Fibroblast of pulmonary artery (primary cell): ENCODE measurements at places on chromosomes 16 and 17.

DNA sequence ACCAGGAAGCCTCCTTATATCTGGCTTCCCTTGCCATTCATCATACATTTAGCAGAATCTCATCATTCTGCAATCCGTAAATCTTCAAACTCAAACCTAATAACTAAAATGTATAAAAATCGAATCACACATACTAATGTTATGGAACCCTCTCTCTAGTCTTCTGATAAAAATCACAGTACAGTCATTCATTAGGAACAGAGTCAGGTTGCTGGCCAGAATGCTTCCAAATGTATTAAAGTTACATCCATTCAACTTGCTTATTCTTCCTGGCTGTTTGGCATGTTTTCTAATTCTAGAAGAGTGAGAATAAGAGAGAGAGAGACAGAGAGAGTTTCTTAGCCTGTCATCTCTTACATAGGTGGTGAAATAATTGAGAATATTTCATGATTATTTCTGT, 16.5 kb upstream of the RASL10B start:
- DNase-seq, result no peak

- DNase-seq, result no peak
Measured at GRCh38 chr17:16465861-16466338, 26.1 kb downstream of the LRRC75A start.

DNA sequence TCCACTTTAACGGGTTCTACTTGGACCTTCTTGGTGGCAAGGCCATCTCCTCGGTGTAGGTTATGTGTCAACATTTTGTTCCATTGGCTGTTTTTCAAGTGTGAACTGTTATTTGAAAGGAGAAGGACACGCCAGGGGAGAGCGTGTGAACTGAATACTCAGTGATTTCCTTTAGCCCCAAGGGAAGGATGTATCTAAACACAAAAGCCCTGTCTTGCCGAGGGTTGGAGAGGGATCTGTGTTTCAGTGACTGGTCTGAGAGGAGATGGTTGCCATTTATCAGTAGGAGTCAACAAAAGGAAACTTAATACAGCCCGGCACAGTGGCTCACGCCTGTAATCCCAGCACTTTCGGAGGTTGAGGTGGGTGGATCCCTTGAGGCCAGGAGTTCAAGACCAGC, 50.0 kb downstream of the USP10 start:
- no peak for DNase-seq

DNA sequence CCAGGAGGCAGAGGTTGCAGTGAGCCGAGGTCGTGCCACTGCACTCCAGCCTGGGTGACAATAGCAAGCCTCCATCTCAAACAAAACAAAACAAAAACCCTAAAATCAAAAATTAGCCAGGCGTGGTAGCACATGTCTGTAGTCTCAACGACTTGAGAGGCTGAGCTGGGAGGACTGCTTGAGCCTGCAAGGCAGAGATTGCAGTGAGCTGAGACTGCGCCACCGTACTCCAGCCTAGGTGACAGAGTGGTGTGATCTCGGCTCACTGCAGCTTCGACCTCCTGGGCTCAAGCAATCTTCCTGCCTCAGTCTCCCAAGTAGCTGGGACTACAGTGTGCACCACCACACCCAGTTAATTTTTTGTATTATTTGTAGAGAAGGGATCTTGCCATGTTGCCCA, 87.6 kb downstream of the MYH11 start:
- no peak for DNase-seq

DNA sequence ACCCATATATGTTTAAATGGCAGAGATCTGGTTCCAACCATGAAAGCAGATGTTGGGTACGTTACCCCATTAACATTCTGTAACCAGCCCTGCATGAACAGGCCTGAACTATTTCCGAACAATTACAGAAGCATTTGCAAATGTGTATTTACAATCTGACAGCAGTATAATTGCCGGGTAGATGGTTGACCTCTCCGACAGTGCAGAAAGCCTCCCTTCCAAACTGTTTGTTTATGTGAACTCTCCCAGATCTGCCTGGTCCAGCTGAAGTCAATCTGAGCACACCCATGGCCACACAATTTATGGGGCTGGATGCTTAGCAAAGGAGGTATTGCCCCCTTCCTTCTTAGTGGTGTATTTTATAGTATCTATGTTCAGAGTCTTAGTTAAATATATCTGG, 21.8 kb downstream of the NUDT7 start:
- DNase-seq, result no peak

GRCh38 chr17:49548051-49548505, 27.6 kb upstream of the NXPH3 start:
- no peak for DNase-seq

DNA sequence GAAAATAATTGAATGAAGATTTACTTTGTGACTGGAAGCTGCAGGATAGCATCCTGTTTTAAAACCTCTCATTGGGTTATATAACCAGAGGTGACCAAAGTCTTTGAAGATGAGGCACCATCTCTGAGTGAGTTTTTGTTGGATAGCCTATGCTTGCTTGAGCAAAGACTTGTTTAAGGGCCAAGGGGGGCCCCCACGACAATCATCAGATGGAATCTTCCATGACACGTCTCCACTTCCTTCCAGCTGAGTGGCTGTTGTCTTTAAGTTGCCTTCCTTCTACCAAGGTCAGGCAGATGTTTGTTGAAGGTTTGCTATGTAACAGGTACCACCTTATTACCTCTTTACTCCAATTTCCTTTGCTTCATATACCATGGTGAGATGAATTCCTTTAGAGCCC, 188.8 kb downstream of the PRKCA start:
- DNase-seq, result no peak

DNA sequence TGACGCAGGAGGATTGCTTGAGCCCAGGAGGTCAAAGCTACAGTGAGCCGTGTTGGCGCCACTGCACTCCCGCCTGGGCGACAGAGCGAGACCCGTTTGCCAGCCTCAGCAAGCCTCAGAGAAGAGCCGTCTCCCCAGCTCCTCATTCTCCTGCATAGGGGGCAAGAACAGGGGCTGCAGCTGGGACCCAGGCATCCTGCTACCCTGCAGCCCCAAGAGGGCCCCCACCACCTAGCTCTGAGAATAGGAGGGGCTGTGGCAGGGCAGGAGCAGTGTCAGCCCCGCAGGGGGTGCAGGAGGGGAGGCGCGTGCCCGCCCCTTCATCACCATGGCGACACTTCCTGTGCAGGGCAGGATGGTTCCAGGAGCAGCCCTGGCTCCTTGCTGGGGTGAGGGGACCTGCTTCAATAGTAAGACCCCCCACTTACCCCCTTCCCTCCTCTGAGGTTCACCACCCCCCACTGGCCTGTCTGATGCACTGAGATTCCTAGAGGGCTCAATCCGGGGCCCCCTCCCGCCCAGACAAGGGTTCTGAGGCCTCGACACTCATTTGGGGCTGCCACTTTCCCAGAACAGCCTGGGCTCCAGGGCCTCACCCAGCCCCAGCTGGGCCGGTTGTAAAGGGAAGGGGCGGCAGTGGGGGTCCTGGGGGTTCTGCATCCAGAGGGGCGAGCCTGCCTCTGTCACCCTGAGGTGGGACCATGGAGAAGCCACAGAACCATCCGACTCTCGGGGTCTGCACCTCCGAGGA, 20.2 kb downstream of the VASN start:
- DNase-seq, result no peak

DNA sequence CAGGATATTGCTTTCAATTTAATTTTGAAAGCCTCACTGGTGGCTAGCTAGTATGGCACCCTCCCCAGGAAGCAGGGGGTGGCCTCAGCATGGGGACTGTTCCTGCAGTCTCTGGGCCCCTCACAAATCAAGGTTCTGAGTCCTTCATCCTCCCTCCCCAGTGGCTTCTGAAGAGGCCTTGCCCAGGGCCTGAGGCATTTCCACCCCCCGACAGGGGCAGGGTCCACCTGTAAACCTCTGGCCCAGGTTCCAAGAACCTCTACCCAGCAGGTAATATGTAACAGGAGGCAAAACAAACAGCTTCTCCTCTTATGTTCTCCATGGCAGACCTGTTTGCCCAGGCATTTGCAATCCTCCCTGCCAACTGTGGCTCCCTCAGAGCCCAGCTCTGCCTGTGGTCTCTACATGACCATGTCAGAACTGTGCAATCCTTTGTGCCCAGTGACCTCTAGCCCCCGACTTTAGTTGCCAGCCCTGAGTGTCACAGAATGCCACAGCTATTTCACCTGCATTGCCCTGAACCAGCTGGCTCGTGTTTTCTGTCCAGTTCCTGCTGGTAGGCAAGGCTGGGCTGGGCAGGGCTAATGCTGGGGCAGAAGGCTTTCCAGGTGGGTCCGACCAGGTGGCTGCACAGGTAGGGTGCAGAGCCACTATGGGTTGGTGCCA, 14.3 kb downstream of the ACSF2 start:
- no peak for DNase-seq

- DNase-seq, result no peak
Measured at GRCh38 chr17:49817993-49818392, 29.5 kb downstream of the KAT7 start.

DNA sequence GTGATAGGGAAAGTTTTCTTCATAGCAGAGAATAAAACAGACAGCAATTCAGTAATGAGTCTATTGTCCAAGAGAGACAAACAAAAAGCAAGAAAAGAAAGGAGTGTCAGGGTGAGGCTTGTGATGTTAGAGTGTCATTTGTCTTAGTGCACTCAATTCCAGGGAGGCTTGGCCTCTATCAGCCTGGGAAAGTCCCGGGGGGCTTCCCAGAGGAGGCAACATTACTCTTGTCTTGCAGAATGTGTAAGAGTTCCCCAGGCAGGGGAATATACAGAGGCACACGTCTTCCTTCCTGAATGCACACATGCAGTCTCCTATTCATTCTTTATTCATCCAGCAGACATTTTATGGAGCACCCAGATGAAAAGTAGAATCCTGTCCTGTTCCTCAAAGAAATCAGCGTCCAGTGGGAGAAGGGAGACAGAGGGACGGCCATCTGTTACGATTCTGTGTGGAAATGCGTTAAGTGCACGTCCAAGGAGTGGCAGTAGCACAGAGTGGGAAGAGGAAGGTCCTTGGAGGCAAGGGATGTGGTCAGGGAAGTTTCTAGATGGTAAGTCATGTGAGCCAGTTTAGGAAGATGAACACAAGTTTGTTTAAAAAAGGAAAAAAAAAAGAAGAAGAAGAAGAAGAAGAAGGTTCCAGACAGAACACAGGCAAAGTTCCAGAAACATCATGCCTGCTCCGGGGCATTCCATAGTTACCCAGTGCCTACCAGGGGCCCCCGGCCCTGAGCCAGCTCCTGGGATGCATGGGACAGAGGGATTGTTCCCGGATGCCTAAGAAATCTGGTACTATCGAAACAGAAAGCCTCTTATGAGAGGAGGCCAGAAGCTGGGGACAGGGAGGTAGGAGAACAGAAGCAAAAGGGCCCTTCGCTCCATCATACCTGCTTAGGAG, 21.1 kb downstream of the CACNG4 start:
- DNase-seq, result no peak

DNA sequence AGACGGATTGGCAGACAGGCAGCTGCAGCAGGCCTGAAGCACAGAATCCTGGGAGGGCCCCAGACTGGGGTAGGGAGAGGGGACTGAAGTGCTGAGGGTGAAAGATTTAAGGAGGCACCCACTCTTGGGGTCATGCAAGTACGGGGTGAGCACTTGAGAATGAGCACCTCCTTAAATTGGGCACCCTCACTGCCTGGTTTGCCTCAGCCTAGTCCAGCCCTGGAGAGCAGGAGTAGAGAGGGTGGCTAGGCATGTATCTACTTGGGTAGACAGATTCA, 154.1 kb upstream of the CDC42EP4 start:
- no peak for DNase-seq

DNA sequence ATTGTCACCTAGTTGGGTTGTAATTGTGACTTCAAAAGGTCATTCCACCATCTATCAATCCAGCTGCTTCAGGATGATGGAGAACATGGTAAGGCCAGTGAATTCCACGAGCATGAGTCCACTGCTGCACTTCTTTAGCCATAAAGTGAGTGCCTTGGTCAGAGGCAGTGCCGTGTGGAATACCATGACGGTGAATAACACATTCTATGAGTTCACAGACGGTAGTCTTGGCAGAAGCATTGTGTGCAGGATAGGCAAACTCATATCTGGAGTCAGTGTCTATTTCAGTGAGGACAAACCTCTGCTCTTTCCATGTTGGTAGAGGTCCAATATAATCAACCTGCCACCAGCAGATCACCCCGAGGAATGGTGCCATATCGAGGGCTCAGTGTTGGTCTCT, 650.9 kb downstream of the KCNJ2 start:
- no peak for DNase-seq

DNA sequence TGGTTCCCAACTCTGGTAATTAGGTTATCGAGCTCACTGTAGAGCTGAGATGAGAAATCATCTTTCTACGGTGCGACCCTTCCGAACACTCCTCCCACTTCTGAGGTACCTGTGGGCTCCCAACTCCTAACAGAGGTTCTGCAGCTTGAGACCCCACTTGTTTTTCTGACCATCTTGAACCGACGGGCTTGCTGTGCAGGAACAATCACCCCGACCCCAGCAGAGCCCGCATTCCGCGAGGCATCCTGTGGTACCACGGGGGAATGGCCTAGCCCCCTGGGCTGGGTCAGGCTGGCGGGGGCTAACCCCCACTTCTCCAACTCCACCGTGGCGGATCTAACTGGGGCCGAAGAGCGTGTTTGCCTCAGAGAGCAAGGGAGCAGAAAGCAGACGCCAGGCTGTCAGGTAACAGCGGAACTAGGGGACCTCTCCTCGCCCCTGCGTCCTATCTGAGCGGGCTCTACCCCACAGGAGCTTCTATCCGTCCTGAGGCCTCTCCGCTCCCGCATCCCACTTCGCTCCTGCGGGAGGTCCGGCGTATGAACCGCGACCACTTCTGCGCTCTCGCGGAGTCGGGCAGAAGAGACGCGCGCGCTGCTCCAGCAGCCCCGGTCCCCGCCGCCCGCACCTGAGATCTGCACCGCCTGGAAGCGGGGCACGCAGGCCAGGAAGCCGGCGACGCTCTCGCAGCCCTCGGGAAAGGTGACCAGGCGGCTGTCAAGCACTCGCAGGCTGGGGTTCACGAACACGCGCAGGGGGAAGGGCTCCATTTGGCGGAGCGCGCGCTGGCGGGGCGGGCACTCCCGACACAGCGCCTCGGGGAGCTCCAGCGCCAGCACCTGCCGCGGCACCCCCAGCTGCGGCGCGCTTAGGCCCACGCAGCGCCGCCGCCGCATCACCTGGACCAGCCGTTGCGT, 761 bp downstream of the PDF start:
- peak; percentile 17 for DNase-seq

- DNase-seq, result no peak
Measured at GRCh38 chr16:11556945-11557720, 29.6 kb downstream of the LITAF start.

DNA sequence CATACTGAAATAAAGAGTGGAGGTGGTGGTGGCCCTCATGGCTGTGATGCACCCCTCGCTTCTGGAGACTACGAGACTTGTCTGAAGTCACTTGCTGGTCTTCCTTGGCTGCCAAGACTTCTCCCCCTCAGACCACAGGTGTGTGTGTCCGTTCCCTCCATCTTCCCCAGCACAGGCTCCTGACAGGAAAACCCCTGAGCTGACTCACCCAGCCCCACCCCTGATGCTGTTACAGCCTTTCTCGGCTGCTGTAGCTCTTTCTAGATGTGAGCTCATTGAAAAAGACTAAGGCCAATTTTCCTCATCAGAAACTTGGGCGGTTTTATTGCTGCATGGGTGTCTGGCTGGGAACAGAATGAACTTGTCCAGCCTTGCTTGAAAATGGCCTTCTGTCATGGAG, 296.9 kb downstream of the TMEM114 start:
- no peak for DNase-seq
